Astrocyte of the cerebellum (primary cell): ENCODE measurements at places on chromosomes 7 and 10.

GRCh38 chr7:122383934-122384333, 79.4 kb upstream of the FEZF1 start:
- DNase-seq, result no peak

DNA sequence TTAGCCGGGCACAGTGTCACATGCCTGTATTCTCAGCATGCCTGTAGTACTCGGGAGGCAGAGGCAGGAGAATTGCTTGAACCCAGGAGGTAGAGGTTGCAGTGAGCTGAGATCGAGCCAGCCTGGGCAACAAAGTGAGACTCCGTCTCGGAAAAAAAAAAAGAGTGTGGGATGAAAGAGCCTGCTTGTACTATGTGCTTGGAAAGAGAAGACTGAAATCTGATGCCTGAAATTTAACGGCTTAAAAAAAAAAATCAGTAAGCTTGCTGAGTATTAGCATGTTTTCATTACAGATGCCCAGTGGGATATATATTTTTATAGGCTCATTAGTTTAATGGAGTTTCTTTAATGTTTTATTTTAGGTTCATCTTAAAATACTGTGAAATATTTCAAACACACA, 4.2 kb downstream of the NT5C2 start:
- DNase-seq, result peak; percentile 29

DNA sequence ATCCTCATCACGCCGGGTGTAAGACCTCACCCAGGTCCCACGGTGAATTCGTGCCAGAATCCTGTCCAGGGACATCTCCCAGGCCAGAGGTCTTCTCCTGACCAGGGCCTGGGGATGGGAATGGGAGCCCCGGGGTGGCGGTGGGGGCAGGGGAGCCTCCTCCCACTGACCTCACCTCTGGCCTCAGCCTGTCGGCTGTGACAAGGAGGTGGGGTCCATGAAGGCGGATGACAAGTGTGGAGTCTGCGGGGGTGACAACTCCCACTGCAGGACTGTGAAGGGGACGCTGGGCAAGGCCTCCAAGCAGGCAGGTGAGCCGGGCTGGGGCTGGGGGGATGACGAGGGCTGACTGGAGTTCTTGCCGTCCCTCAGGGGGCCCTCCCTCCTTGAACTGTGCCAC, 41.3 kb downstream of the TBATA start:
- no peak for DNase-seq

- DNase-seq, result no peak
Observed at GRCh38 chr10:114315566-114316420, 76.7 kb downstream of the VWA2 start.

GRCh38 chr10:119415121-119415520, 127.4 kb downstream of the RGS10 start:
- no peak for DNase-seq

- no peak for DNase-seq
Observed at GRCh38 chr10:104880624-104881398, 239.7 kb downstream of the SORCS3 start.

GRCh38 chr7:128219636-128220035, 21.4 kb upstream of the LEP start:
- no peak for DNase-seq

- DNase-seq, result peak; percentile 96
Observed at GRCh38 chr7:108824840-108825580, 255.3 kb downstream of the DNAJB9 start.

DNA sequence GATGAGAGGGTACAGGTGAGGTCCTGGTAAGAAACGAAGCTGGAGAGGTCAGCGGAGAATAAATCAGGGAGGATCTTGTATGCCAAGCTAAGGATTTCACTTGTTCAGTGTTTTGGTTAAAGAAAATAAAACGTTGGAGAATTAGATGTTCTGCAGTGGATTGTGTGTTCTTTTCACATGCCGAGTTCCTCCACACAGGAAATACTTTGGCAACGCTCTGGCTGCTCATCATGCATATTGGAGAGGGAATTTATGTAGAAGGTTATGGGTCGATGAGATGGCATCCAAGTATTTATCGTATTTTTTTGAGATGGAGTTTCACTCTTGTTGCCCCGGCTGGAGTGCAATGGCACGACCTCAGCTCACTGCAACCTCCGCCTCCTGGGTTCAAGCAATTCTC, 11.0 kb downstream of the RPS24 start:
- DNase-seq, result no peak

GRCh38 chr7:136045181-136045580, 68.0 kb upstream of the MTPN start:
- no peak for DNase-seq

GRCh38 chr10:14077430-14077829, 253.3 kb downstream of the FRMD4A start:
- no peak for DNase-seq

DNA sequence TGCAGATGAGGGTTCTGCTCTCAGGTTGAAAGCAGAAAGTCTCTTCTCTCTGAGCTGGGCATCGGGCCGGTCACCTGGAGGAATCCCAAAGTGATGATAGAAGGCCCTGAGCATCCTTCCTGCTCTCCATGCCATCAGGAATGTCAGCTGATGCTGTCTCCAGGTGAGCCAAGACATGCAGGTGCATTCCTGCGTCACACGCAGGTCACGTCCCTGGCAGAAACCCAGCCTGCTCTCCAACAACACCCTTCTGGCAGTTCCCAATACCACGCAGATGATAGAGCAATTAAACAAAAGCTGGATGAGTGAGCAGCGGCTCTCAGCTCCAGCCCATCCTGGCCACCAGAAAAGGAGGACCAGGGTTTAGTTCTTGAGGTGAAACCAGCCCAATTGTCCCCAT, 6.9 kb upstream of the WIPI2 start:
- DNase-seq, result no peak

- no peak for DNase-seq
Observed at GRCh38 chr10:110803830-110804338, 67.8 kb upstream of the PDCD4 start.

DNA sequence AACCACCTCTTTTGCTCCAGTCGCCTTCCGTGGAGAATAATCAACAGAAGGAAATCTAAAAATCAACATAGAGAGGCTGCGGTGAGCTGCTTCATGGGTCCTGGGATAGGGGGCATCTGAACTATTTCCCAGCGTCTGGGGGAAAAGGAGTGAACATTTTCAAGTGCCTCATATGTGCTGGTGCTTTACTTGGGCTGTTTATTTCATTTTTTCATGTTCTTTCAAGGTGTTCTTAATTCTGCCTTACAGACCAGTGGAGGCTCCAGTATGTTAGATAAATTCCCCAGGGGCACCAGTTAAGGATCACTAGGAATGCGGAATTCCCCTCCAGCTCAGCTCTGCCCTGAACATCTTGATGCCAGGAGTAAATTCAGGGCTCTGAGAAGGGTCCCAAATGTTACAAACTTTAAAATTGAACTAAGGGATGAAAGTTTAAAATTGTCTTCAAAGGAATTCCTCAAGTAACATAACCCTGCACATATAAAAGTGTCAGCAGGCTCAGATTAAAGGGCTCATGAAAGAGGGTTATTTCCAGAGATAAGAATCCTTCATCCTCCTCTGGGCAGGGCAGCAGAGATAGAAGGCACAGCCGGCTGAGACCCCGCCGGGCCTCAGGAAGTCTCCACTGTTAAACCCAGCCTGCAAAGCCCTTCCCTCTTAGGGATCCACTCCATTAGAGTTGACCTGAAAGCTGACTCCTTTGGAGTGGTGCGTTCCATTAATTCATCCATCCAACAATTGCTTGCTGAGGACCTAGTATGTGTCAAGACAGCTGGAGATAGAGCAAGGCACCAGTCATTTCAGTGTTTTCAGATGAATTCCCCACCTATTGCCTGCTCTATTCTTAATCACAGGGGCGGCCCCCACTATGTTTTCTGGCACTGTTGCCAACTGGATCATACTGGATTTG, 345.8 kb downstream of the KCNMA1 start:
- no peak for DNase-seq

GRCh38 chr7:128104108-128104742, 73.0 kb upstream of the LRRC4 start:
- no peak for DNase-seq

DNA sequence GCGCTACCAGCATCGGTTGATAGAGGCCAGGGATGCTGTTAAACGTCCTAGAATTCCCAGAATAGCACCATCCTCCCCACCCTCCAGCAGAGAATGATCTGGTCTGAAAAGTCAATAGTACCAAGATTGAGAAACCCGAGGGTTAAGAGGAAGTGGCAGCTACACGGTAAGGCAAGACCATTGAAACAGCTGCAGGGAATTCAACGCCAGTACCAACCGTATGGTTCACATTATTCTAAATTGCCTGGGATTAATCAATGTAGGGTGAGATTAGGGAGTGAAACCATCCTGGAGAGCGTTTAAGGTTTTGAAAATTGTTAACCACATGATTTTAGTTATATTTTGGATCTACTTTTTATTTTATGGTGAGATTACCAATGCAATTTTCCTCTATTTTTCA, 352.2 kb downstream of the PRPF18 start:
- DNase-seq, result no peak

DNA sequence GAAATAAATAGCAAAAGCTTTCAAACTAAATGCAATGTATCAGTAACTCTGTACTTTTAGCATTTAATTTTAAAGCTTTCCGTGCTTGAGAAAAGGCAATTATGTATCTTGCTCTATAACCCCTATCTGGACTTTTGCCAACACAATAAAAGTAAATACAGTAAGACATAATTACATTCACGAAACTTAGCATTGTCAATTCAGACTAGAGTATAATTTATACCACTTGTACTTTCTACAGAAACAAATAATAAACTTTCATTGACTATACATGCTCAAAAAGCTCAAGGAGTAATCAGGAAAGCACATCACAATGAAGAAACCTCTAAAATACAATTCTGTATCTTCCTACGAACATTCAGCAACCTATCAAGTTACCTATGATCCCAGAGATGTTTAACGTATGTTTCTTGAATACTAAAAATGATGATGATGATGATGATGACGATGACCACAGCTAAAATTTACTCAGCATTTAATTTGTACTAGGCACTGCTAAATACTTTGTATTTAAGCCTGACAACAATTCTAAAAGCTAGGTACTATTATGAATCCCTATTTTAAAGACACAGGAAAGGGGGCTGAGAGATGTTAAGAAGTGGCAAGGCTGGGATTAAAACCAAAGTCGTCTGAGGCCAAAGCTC, 44.9 kb downstream of the MINDY3 start:
- DNase-seq, result no peak

GRCh38 chr10:129533281-129533680, 66.2 kb downstream of the MGMT start:
- DNase-seq, result no peak

DNA sequence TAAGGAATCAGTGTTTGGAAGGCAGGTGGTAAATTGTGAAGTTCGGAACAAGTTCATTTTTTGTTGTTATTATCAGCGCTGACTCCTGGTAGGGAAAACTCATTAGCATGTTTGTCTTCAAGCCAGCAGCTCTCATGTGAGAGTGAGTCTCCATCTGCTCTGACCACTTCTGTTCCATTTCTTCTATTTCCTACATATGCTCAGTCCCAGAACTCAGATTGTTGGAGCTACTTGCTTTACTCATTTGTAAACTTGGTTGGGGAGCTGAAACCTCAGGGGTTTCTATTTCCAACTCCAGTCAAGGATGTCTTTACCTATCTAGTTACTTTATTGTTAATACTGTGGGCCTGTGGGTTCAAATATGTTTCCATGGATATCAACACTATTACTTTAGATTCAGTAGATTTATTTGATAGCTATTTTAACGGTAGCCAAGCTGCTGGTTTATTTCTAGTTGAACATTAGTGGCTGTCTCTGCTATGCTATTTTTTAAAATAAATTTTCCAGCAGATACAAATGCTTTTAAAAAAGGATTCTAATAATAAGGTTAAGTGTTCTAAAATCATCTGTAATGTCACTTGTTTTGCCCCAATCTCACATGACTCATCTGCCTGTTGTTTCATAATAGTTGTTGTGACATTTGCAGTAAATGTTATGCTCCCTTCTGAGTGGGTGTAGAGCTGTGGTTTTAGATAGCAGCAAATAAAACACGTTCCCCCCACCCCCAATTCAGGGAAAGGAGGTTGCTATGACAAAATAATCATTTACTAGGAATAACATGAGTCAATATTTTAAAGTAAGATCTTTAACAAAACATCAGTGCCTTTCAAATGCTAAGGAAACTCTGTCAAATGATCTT, 143.3 kb downstream of the HDAC9 start:
- DNase-seq, result no peak

DNA sequence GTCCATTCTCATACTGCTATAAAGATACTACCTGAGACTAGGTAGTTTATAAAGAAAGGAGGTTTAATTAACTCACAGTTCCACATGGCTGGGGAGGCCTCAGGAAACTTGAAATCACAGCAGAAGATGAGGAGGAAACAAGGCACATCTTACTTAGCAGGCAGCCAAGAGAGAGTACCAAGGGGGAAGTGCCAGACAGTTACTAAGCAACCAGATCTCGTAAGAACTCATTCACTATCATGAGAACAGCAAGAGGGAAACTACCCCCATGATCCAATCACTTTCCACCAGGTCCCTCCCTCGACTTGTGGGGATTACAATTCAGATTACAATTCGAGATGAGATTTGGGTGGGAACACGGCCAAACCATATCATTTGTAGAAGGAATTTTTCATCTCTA, 36.3 kb downstream of the NHLRC2 start:
- no peak for DNase-seq
